ENCODE measurements at places on chromosomes 2 and 18. TPM values are rescaled to one million over a fixed set of nuclear protein-coding genes. Genes with fewer than 3 reads are reported as not detected.
A peak's percentile ranks its signal among the peaks of the same experiment; 100 is the strongest.

DNA sequence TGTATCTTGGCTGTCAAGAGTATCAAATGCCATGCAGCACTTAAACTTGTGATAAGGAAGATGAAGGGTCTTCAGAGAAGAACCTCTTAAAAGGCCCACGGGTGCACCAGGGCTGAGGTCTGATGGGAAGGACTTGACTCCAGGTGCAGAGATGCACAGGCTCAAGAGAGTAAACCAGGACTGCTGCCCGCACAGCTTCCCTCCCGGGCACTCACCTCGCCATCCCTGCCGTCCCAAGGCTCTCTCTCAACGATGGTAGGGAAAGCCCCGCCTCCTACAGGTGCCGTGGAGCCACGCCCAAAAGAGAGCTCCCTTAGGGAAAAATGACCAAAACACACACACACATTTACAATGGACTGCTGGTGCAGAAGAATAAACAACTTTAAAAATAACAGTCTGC lies 27.9 kb downstream of the PDIA6 start:
- DNase-seq: no peak

- DNase-seq: no peak
Observed at GRCh38 chr2:63034526-63034925, 16.1 kb upstream of the OTX1 start.

DNA sequence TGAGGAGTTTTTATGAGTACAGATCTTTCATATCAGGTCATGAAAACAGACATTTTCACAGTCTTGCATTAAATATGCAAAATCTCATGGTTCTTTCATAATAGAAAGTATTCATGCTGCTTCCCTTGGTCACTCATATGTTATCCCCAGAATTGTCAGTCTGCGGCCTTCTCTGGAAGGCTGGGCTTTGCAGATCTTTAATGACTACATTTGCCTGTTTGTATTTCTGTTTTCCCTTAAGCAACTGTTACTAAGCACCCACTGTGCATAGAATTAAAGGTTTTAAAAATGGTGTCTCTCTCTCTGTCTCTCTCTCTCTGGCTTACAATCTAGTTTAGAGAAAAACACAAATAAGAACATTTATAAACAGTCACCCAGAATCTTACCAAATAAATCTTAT lies 456.3 kb downstream of the RIT2 start:
- DNase-seq: no peak

DNA sequence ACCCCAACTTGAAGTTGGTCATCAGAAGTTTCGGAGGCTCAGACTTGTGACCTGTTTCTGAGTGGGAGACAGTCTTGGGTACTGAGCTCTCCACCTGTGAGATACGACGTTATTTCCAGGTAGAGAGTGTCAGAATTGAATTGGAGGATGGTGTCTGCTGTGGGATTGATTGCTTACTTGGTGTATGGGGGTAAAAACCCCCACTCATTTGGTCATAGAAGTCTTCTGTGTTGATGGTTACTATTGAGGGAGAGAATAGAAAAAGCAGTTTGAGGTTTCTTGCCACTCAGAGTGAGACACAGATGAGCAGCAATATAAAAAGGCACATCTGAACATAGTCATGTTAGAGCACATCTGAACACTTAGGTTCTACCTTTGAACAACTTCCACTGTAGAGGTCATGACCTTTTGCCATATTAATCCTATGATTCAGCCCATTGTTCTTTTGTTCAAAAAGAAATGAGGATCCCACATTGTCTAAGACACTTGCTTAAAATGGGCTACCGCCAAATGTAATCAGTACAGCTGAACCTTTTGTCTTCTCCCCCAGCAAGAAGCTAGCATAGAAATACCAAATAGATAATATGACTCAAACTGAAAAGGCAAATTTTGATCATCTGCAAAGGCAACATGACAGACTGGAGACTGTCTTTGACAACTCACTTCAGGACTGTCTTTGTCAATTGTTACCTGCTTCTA lies 73.3 kb downstream of the NAB1 start:
- no peak for DNase-seq

Gene C2orf15
- 2.3 TPM for total RNA-seq

GRCh38 chr2:71950256-71951082 lies 197.2 kb downstream of the CYP26B1 start:
- DNase-seq: peak; percentile 27

Gene PCARE
- 0.49 TPM for total RNA-seq

Gene PEX13
- total RNA-seq: 29.7 TPM

GRCh38 chr18:55587418-55588110 lies 428 bp downstream of the TCF4 start:
- DNase-seq: peak; percentile 28

- DNase-seq: no peak
Observed at GRCh38 chr2:212337036-212337435, 201.6 kb downstream of the ERBB4 start.

- no peak for DNase-seq
Observed at GRCh38 chr2:115484486-115484885, 1042.0 kb downstream of the DPP10 start.

- no peak for DNase-seq
Observed at GRCh38 chr2:202548240-202548639, 86.5 kb upstream of the FAM117B start.

DNA sequence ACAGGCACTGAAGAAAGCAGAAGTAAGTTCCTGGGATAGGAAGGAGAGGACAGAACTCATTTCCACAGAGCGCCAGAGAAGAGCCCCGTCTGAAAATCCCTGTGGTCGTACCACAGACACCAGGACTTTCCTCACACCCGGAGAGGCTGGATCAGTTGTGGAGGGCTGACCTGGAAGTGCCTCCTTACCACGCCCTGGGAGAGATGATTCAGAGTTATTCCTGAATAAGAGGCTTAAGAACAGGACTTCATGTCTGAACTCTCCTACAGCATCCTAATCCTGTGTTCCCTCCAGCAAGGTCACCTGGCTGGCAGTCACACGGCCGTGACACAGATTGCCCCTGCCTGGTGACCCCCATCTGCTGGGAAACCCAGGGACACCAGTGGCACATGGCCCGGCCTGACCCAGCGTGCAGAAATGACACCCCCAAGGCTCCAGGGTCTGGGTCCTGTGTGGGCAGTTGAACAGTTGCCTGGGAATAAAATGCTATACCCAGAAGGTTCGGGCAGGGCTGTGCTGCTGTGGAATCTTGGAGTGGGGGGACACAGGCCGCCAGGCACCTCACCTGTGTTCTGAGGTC lies 105.9 kb downstream of the PXDN start:
- no peak for DNase-seq

Gene TP53I3
- total RNA-seq: 25.4 TPM

DNA sequence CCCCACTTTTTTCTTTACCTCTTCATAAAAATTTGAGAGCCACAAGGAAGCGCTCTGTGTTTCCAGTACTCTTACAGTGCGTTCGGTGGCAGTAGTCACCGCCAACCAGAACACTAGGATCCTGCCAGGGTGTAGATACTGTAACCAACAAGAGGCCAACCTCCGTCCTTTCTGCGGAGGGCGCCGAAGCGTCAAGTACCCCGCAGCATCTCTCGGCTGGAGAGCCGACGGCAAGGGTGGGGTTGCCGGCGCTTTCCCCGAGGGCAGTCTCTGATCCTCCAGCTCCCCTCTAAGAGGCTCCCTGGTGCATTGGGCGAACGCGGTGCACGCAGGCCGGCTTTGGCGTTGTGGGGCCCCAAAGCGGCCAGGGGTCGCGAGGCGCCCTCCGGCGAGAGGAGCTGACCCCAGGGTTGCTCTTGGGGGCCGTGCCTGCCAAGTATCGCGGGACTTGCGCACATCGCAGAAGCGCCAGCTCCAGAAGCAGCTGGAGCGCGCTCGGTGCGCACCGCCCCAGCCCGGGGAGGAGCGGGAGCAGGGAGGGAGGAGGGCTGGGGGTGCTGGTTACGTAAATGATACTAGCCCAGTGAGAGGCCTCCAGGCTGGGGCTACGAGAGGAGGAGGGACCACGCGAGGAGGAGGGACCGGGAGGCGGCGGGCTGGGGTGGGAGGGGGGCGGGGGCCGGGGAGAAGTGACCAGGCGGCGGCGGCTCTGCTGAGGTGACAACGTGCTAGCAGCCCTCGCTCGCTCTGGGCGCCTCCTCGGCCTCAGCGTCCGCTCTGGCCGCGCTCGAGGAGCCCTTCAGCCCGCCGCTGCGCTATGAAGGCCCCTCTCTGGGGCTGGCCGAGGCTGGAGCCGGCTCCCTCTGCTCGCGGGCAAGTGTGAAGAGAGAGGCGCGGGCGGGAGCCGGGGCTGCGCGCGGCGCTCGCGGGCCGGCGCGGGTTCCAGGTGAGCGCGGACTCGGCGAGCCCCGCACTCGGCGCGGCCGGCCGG lies at the start of gene GALNT13:
TSS of gene GALNT13 (plus strand) at position 692 of the 991 bp plus-strand sequence.
- DNase-seq: peak; percentile 34

DNA sequence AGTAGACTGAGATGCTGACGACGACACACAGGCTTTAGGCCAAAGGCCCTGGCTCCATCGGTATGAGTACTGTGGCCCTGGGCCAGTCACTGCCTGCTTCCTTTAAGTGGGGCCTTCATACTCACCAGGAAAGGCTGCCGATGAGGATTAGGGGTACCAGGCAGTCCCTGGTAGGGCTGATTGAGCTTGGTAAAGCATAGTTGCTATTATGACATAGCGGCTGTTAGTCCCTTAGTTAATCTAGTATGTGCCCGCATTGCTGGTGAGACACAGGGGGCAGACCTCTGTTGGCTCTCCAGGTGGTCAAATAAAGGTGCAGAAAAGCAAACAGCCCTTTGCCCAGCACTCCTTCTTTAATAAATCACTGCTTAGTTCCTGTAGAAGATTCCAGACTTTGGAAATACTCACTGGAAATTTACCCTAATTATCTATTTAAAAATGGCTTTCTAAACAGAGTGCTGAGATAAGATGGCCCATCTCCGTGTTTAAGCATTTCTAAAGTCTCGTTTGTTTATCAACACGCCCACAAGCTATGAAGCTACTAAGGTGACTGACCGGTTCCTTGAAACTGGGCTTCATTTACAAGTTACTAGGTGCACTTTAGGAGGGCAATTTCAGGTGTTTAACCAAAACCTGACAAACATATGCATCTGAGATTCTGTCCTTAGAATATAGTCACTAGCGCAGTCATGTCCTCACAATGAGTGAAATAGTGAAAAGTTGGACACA lies 8.7 kb upstream of the BIN1 start:
- DNase-seq: no peak

Gene MAPK4
- total RNA-seq: 68.9 TPM

Gene IL1R1
- 0.21 TPM for total RNA-seq

Gene CDCA7
- 24.2 TPM for total RNA-seq
